CD4-positive, alpha-beta T cell (primary cell): ENCODE measurements at places on chromosomes 7 and 10. TPM values are rescaled to one million over a fixed set of nuclear protein-coding genes. Genes with fewer than 3 reads are reported as not detected.

Gene SPDYE2
- 0.33 TPM for total RNA-seq

DNA sequence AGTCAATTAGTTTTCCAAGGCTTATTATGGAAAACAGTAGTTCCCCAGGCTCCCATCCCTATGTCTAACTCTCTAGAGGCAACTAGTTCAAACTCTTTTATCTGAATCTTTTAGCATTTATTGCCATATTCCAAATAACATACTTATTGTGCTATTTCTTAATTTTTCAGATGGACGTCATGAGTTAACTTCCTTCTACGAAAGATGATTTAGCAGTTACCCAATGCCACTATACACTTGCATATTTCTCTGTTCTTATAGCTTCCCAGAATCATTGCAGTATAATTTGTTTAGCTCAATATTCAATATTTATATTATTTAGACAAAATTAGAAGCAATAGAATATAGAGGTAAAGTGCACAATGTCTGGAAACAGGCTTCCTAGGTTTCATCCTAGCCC is 52.8 kb downstream of the REEP3 start:
- DNase-seq, result no peak
- no peaks in the 10 kb centered on the region for H3K4me1 ChIP-seq
- H3K27ac ChIP-seq, result no peak overlapping the region
- H3K36me3 ChIP-seq, result peaks cover 7% of the 10 kb centered on the region
- H3K4me3 ChIP-seq, result no peak overlapping the region
- no peaks in the 10 kb centered on the region for H3K27me3 ChIP-seq

DNA sequence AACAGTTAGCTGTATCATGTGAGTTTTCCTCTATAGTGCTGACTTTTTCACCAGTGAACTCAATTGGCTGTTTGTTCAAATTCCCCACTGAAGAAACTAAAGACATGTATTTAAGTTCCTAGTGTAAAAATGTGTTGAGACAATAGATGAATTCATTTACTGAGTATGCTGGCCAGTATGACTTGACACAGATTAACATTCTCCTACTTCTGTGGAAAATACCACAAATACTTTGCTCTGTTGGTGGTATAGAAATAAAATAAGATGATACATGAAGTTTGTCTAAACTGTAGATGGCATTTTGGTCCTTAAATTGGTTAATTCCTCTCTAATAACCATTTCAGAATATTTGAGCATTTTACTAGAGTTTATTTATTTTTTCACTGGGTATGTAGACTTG is 227.7 kb upstream of the TEX47 start:
- H3K27me3 ChIP-seq, result no peaks in the 10 kb centered on the region
- no peak for DNase-seq
- H3K4me1 ChIP-seq, result no peaks in the 10 kb centered on the region
- H3K4me3 ChIP-seq, result no peak overlapping the region
- no peak overlapping the region for H3K27ac ChIP-seq

Gene EPO
- total RNA-seq, result not detected

DNA sequence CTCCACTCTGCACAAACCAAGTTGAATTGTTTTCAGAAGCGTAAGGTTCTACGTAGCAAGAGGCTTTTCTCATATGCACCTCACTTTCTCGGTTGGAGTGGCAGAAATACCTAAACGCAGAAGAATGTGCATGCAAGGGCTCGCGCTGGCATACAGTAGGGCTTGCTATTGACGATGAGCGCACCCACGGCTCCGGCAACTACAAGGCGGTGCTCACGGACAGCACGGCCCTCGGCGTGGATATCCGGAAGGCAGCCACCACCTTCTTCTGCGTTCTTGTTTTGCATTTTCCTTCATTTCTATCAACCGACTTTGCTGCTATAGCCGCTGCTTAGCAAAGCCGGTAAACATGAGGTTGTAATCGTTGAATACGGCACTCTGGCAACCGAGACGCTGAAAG is 51.1 kb upstream of the UBE3C start:
- H3K4me3 ChIP-seq, result no peak overlapping the region
- H3K4me1 ChIP-seq, result no peaks in the 10 kb centered on the region

Gene HOXA13
- not detected for total RNA-seq

DNA sequence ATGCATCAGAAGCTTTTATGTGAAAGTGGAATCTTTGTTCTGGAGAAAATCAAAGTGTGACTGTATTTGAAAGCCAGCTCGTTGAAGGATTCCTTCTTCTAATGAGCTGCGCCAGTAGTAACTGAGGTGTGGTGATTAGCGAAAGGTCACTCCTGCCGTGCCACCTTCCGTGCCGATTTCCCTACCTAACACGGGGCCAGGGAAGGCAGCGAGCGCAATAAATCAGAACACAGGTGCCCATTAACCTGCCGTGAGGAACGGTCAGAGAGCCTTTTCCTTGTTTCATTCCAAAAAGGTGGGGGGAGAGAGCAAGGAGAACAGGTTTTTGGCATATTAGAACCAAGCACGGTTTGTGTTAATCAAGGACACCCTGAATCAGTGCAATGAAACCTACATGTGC is 258.0 kb downstream of the CELF2 start:
- DNase-seq, result no peak
- H3K27me3 ChIP-seq, result no peaks in the 10 kb centered on the region
- no peak overlapping the region for H3K27ac ChIP-seq
- H3K4me1 ChIP-seq, result peaks cover 8% of the 10 kb centered on the region
- no peak overlapping the region for H3K4me3 ChIP-seq

DNA sequence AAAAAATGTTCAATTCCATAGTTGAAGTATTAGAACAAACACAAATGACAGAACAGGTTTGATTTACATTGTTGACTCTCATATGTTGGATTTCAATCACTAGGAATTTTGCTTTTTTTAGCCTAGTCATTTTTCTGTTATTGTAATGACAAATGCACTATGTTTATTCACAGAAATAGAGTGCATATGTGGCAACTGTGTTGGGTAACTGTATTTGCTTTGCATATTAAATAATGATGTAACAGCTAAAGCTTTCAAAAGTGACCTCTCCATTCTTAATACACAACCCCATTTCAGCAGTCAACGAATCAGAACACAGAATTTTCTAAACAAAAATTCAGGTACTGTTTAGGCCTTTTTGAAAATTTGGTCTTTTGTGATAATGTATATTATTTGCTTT is 54.0 kb upstream of the SLC26A5 start:
- no peak overlapping the region for H3K27ac ChIP-seq
- DNase-seq, result no peak
- H3K27me3 ChIP-seq, result peaks cover 16% of the 10 kb centered on the region
- no peak overlapping the region for H3K4me3 ChIP-seq

DNA sequence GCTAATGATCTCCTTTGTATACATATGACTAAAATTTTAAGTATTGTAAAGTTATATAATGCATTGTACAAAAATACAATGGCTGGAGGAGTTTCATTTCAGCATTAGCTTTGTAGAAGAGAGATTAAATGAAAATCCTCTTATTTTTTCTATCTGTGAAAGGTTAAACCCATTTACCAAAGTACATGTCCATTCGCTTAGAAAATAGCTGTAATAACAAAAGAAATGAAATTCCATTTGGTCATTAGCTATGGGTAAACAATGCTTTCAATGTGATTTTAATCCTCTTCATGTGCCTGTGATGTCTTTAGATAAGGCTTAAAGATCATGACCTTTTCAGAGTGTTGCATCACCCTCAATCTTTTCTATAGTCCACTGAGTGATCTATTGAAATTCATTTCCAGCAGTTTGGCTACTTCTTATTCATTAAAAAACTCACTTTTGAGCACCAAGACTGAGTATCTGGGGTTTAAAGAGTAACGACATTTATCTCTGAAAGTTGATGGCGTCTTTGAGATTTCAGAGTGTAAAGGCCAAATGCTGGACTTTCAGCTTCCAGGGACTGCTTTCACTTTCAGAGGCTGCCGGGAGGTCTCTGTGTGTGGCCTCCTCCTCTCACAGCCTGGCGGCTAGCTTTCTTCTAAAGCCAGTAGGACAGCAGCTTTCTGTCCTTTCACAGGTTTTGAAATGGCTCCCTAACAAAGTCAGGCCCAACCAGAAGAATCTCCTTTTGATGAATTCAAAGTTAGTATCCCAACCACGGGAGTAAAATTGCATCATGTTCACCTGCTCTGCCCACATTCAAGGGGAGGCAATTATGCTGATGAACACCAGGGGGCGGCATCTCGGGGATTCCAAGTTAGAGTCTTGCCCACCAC is 701.4 kb upstream of the COBL start:
- H3K27ac ChIP-seq, result no peak overlapping the region
- no peaks in the 10 kb centered on the region for H3K36me3 ChIP-seq
- no peak overlapping the region for H3K4me3 ChIP-seq
- H3K4me1 ChIP-seq, result no peaks in the 10 kb centered on the region
- no peak for DNase-seq

GRCh38 chr10:87635498-87636312 is 24.0 kb upstream of the PAPSS2 start:
- no peaks in the 10 kb centered on the region for H3K27me3 ChIP-seq
- H3K27ac ChIP-seq, result no peak overlapping the region
- no peak for DNase-seq
- H3K4me1 ChIP-seq, result no peaks in the 10 kb centered on the region
- H3K4me3 ChIP-seq, result no peak overlapping the region
- no peaks in the 10 kb centered on the region for H3K36me3 ChIP-seq

GRCh38 chr7:55436457-55436856 is 71.3 kb downstream of the LANCL2 start:
- peaks cover 52% of the 10 kb centered on the region for H3K4me1 ChIP-seq
- H3K27me3 ChIP-seq, result no peaks in the 10 kb centered on the region
- H3K4me3 ChIP-seq, result no peak overlapping the region
- no peaks in the 10 kb centered on the region for H3K36me3 ChIP-seq
- H3K27ac ChIP-seq, result no peak overlapping the region

- DNase-seq, result no peak
- no peak overlapping the region for H3K27ac ChIP-seq
- H3K27me3 ChIP-seq, result no peaks in the 10 kb centered on the region
- no peaks in the 10 kb centered on the region for H3K4me1 ChIP-seq
Observed at GRCh38 chr7:50863053-50863452, 80.4 kb upstream of the GRB10 start.

Gene SDK1
- total RNA-seq, result 1.1 TPM

- H3K27me3 ChIP-seq, result no peaks in the 10 kb centered on the region
- no peaks in the 10 kb centered on the region for H3K36me3 ChIP-seq
- H3K4me3 ChIP-seq, result no peak overlapping the region
Observed at GRCh38 chr7:148159331-148159730, 431.2 kb upstream of the C7orf33 start.
